ENCODE measurements at places on chromosomes 13 and 19.
A peak's percentile ranks its signal among the peaks of the same experiment; 100 is the strongest.

DNA sequence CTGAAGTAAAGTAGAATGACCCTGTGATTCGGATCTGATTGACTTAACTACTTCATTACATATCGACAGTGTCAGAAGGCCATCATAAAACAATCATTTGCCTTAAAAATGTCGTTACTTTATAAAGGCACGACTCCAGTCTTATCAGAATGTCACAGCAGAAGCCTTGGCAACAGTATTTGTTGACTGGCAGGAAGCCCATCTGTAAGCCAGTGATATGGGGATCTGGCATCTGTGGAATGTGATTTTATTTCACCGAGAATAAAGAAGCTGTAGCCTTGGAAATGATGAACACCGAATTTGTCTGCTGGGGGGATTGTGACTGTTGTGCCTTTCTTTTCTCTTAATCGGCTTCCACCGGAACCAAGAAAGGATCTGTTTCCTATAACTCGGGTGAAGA is 362.5 kb downstream of the TDRD3 start:
- no peak for DNase-seq

DNA sequence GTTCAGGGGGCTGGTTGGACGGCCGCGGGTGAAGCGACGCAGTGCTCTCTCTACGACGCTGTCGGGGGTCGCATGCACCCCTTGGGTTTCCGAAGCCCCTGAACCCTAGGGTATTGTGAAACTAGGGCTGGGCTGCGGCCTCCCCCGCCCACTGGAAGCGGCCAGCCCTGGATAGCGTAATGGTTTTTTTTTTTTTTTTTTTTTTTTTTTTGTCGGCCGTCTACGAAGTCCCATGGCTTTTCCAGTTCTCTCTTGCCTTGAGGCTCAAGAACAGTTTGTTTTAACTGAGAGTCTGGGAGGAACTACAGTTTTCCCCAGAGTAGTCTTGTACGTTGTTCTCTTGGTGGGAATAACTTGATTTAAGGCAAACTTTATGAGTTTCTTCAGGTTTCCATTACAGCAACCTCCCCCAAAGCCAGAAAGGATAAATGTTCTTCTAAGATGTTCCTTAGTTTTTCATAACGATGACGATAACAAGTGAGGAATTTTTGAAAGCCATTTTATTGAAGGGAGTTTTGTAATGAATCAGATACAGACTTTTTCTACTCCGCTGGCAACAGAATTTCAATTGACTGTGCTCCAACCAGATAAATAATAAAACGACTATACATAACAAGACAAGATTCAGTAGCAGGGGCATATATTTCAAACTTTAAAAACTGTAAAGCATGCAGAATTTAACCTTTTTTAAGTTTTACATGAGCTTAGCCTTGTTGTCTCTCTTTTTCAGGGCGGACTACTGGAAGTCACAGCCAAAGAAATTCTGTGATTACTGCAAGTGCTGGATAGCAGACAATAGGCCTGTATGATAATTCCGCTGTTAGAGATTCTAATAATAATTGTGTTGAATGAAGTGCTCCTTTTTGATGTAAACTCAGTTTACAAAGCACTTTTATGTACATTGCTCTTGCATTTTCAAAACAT is 867 bp downstream of the WBP4 start:
- DNase-seq: no peak

GRCh38 chr19:40217934-40218890 is at the start of gene TTC9B:
TTC9B (minus strand) TSS chr19:40218384; CDS start chr19:40218381, 3 bp downstream.
- DNase-seq: no peak

DNA sequence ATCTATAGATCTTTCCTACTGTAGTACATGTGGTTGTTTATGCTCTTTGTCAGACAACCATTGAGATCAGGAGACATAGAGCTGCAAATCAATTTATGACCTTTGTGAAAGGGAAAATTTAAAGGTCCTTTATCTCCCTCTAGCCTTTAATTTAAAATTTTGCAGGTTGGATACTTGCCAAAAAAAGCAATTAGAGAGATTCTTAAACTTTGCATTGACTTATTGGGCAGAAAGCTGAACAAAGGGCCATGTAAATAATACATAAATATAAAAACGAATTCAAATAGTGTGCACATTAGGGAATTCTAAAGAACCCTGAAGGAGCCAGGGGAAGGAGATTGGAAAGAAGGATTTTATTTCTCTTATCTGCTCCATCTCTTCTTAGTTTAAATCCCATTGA is 22.0 kb upstream of the RB1 start:
- DNase-seq: no peak

GRCh38 chr13:72005455-72005854 is 138.5 kb upstream of the DACH1 start:
- no peak for DNase-seq

- DNase-seq: no peak
These were observed 236.3 kb downstream of the SUCLA2 start for GRCh38 chr13:47764817-47765216.

DNA sequence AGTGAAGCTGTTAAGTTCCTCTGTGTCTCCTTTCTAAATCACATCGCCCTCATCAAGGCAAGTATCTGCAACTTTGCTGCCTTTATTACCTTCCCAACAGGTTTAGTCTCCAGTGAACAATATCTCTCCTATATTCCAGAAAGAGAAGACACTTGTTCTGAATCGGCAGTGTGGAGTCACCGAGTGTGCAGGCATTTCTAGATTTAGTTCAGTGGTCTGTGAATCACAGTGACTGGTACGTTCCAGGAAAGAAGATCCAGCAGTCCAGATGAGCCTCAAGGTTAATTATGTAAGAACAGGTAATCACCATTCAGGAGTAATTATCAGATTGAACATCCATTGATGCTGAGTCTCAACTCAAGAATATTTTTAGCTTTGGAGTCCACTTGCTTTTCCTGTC is 497.0 kb downstream of the FOXO1 start:
- DNase-seq: no peak

DNA sequence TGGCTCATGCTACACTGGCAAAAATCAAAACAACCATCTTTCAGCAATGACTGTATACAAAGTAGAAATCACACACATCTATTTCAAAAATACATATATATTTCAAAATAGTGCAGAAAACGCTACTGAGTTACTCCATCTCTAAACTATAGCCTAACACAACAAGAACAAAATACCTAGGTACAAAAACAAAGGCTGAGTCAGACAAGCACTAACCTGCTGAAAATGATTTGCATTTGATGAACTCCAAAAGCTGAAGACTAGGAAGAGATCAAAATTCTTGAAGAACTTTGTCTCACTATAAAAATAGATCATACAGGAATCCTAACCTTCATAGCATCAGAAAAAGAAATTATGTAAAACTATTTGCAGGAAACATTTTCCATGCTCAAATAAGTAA is 381.6 kb downstream of the EFNB2 start:
- no peak for DNase-seq

GRCh38 chr13:45228002-45228401 is 27.2 kb upstream of the KCTD4 start:
- no peak for DNase-seq

DNA sequence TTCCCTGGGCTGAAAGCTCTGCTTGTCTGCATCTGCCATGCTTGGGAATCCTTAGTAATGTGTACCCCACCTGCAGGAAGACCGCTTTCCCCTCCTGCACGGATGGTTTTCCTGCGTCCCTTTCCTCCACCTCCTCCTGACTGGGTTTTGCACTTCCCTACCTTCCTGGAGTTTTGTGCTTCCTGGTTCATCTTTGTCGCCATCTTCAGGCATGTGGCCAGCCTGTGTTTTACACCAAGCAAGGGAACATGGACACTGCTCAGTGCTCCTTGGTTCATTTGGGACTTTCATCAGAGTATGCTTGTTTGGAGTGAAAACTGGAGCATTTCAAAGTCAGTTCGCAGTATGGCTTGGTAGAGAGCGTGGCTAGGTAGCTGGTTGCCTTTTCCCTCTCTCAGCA is 30.7 kb downstream of the ERICH6B start:
- peak; percentile 4 for DNase-seq

DNA sequence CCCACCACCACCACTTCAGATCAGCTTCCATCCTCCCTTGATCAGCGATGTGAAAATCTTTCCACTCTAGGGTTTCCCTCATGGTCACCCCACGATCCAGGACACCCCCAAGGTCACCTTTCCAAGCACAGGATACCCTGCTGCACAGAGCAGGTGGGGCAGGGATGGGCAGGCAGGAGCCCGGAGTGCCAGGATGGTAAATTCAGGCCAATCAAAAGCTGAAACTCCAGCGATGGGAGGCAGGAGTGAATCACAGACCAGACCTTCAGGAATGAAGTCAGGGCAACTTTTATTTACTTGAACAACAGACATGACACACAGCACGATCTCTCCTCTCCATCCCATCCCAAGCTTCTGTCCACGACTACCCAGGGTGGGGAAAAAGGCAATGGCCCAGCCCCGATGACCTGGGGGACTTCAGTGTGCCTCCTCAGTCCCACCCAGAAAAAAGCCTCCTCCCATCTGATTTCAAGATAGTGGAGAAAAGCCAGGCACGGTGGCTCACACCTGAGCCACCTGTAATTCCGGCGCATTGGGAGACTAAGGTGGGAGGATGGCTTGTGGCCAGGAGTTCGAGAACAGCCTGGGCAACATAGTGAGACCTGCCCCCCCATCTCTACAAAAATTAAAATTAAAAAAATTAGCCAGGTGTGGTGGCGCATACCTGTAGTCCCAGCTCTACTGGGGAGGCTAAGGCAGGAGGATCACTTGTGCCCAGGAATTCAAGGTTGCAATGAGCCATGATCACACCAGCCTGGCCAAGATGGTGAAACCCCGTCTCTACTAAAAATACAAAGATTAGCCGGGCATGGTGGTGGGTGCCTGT is 39.2 kb downstream of the ZSWIM4 start:
- DNase-seq: no peak

GRCh38 chr13:48542581-48543341 is 9.9 kb upstream of the RCBTB2 start:
- no peak for DNase-seq

- DNase-seq: no peak
These were observed 44.5 kb downstream of the RFX2 start for GRCh38 chr19:6065685-6066374.

GRCh38 chr19:17519967-17520366 is 8.5 kb downstream of the PGLS start:
- no peak for DNase-seq

DNA sequence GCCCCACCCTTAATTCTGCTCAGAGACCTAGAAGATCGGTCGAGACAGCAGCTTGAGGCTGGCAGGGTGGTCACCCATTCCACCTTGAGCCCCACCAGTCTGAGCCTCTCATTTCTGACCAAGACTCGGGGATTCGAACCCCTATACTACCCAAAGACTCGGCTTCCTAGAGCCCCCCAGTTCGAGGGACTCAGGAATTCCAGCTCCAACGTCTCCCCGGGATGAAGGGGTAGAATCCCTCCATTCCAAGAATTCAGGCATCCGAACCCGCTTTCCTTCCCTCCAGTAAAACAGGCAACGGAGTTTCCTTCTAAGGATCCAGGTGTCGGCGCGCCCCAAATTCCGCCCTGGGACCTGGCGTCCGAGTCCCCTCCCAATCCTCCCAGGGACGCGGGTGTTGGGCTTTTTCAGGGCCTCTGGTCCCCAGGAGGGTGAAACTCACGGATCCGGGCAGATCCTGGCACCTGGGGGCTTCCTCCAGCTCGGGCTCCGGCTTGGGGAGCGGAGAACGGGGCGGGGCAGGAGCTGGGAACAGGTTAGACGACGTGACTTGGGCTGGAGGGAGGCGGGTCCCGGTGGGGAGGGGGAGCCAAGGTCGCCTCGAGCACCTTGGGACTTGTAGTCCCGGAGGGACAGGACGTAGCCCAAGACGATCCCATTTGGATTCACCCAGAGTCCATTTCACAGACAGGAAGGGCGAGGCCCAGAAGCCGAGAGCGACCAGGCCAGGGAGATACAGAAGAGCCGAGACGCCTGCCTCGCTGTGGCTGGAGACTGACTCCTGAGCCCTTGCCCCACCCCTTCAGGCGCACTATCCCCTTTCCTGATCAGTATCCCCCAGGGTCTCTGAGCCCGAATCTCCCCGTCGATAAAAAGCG is at the start of gene PPP1R13L:
Gene PPP1R13L (minus strand): TSS at position 513 of the 878 bp plus-strand sequence. CDS start 6,751 bp downstream, outside the sequence.
- DNase-seq: no peak

GRCh38 chr19:6286676-6287075 is 6.9 kb upstream of the MLLT1 start:
- DNase-seq: no peak

- no peak for DNase-seq
These were observed 15.8 kb downstream of the GPR180 start for GRCh38 chr13:94617389-94618000.

GRCh38 chr19:2588081-2588777 is 112.3 kb downstream of the GADD45B start:
- DNase-seq: no peak

DNA sequence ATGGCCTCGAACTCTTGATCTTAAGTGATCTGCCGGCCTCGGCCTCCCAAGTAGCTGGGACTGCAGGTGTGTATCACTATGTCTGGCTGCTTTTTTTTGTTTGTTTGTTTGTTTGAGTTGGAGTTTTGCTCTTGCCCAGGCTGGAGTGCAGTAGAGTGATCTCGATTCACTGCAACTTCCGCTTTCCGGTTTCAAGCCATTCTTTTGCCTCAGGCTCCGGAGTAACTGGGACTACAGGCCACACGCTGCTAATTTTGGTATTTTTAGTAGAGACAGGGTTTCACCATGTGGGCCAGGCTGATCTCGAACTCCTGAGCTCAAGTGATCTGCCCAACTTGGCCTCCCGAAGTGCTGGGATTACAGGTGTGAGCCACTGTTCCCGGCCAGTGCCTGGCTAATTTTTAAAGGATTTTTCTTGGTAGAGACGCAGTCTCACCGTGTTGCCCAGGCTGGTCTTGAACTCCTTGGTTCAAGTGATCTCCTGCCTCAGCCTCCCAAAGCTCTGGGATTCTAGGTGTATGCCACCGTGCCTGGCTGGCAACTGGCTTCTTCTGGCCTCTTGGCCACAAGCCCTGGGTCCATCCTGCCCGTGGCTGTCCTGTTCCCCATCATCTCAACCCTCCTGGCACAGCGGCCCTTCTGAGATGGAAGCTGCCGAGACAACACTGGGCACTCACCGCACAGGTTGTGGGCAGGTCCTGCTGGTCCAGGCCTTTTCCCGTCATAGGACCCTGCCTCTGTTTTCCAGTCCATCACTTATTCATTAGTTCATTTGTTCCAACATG is 11.5 kb downstream of the TECR start:
- DNase-seq: no peak

GRCh38 chr13:98913741-98914140 is 64.1 kb downstream of the DOCK9 start:
- DNase-seq: no peak

DNA sequence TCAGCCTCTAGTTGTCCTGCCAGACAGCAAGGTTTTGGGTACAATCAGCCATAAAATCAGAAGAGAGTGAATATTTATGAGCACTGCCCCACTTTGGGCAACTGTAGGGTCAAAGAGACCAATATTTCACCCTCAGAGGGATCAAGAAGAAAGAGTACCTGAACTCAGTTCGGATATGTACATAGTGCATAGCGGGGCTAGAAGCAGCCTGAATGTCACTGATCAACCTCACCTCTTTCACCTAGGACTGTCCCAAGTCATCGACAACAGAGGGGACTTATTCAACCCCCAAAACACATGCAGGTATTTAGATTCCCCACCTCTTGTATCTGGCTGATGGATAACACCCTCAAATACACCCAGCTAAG is 446.9 kb downstream of the COG6 start:
- DNase-seq: no peak

DNA sequence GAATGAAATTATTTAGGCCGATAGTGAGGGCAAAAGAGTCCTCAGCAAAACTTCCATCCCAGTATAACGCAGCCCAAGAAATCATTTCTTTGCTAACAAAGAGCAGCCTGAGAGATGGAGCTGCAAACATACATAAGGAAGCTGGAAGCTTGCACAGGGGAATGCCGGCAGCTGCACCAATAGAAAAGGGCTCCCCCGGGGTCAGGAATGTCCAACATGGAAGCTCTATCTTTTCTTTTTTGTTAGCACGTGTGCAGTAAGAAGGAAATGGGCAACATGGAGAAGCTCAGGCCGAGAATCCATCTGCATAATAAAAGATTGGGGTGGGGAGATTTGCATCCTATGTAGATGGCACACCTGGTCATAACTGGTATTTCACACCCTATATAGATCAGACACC is 1363.5 kb upstream of the PCDH20 start:
- no peak for DNase-seq
